ENCODE measurements at places on chromosomes 5 and 9.

DNA sequence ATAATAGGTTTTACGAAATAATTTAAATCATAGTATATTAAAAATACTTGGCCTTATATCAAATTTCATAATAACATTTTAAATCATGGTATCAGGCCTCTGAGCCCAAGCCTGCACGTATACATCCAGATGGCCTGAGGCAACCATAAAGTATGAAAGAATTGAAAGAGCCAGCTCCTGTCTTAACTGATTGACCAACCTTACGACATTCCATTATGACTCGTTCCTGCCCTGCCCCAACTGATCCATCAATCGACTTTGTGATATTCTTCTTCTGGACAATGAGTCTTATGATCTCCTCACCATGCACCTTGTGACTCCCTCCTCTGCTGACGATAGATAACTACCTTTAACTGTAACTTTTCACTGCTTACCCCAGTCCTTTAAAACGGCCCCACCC lies 545.0 kb downstream of the MTRR start:
- no peak for DNase-seq

DNA sequence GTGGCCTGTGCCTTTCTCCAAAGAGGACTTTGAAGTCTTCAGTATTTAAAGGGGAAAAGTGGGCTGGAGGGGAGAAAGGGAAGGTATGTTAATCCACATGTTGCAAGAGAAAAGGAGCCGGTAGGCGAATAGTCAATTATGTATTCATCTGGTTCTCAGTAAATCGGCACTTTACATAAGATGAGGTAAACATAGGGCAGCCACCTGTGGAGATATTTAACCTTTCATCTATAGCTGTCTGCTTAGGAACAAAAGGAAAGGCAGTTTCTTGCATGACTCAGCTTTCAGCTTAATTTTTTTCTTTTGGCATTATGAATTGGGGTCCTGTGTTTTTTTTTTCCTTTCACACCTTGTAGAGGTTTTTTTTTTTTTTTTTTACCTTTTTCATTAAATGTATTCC lies 42.2 kb downstream of the FGD3 start:
- DNase-seq, result no peak

GRCh38 chr9:127654619-127655018 lies 42.5 kb downstream of the STXBP1 start:
- no peak for DNase-seq

DNA sequence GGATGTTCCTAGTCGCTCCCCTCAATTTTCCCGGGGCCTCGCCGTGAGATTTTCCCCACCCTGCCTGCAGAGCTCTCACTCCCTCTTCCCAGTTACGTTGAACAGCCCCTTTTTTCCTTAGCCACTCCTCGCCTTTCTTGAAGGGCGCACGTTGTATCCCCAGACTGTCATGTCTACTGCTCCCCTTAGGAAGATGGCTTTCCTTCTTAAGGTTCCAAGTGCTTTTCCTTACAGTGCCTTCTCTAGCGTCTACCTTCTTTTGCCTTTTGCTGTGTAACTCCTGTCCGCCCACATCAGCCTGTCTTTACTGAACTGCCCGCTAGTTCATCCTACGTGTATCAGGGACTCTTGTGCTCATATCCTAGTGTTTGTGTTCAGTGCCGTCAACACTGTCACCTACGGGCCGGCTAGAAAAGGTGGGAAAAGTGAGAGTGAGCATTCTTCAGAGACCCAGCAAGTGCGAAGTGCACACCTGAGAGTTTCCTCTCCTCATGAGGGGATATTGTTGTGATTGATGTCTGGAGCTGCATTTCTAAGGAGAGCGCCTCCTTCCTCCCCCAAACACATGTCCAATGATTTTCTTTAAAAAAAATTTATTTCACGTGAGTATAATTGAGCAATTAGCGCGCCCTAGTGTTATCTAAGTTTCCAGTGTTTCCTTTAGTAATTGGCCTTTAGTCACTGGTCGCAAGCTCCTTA lies 764 bp downstream of the CAMLG start:
- DNase-seq, result no peak

DNA sequence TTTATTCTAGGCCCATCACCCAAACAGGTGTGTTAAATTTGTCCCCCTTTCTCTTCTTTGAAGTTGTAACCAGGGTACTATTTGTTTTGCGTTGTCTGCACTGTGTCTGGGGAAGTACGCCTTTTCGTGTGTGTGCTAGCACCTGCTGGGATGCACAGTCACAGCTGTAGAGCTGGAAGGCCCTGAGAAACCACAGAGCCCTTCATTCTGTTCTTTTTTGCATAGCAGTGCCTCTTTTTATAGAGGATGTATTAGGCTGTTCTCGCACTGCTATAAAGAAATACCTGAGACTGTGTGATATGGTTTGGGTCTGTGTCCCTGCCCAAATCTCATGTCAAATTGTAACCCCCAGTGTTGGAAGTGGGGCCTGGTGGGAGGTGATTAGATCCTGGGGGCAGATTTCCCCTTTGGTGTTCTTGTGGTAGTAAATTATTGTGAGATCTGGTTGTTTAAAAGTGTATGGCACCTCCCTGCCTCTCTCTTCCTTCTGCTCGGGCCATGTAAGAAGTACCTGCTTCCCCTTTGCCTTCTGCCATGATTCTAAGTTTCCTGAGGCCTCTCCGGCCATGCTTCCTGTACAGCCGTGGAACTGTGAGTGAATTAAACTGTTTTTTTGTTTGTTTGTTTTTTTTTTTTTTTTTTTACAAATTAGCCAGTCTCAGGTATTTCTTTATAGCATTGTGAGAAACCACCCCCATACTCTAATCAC lies 14.0 kb downstream of the SEC61B start:
- DNase-seq, result no peak

DNA sequence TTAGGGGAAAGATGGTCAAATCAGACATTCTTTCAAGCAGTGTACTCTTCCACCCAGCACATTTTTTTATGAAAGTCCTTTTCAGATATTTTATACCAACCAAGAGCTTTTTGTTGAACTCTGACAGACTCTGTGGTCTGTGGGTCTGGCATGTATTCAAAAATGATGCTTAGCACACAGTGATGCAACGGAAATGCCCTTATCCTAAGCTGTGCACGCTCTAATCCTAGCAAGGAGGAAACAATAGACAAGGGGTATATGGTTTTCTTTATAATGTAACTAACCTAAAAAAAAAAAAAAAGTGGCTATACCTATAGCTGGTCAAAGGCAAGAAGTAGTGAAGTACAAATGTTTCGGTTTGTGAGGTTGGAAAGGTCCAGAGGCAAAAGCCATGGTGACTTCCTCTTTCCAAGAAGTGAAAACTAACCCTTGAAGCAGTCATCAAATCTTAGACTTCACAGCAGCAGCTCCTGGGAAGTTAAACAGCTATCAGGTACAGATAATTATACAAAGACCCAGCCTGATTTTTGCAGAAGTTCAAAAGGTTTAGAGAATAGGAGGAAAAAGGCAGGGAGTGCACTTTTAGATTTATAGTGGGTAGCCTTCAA lies 82.5 kb downstream of the SEMA6A start:
- DNase-seq, result peak; percentile 90

GRCh38 chr9:21564175-21564574 lies 82.1 kb upstream of the IFNE start:
- no peak for DNase-seq

Measured in retinal pigment epithelial cell (primary cell).